Dorsolateral prefrontal cortex (tissue), 122 donors: ENCODE measurements at places on chromosomes 5 and 9. TPM values are rescaled to one million over a fixed set of nuclear protein-coding genes. Genes with fewer than 3 reads are reported as not detected.

Gene PFN3
- total RNA-seq, result not detected

Gene DMRT2
- total RNA-seq, result 2.6 TPM

Gene EIF4E1B
- 6.1 TPM for total RNA-seq

Gene TRPM6
- total RNA-seq, result 1.8 TPM

Gene SH3GLB2
- total RNA-seq, result 213 TPM

Gene DTWD2
- total RNA-seq, result 10.8 TPM

Gene DNAJA1
- total RNA-seq, result 143 TPM

Gene GADD45G
- 22.6 TPM for total RNA-seq

Gene DCTN4
- 96.5 TPM for total RNA-seq

Gene GOLGA2
- total RNA-seq, result 85.5 TPM

Gene ADAMTSL2
- total RNA-seq, result 17.1 TPM

Gene HAVCR2
- total RNA-seq, result 5.0 TPM

Gene SLC25A2
- not detected for total RNA-seq

Gene CCDC187
- not detected for total RNA-seq

Gene RABL6
- 99.9 TPM for total RNA-seq

Gene SIT1
- not detected for total RNA-seq

Gene KLHL3
- total RNA-seq, result 56.4 TPM

Gene CCNO
- 9.3 TPM for total RNA-seq

Gene HTR4
- 9.3 TPM for total RNA-seq

Gene GLRA1
- total RNA-seq, result 0.80 TPM

Gene RBM22
- 45.2 TPM for total RNA-seq

Gene RELL2
- total RNA-seq, result 44.1 TPM

Gene OTULINL
- total RNA-seq, result 9.0 TPM

Gene SAXO1
- total RNA-seq, result not detected

Gene ALDOB
- total RNA-seq, result 0.69 TPM

Gene NEURL1B
- 19.5 TPM for total RNA-seq

Gene ACTBL2
- not detected for total RNA-seq

Gene GABRG2
- total RNA-seq, result 167 TPM

Gene CER1
- total RNA-seq, result 0.84 TPM

Gene CDO1
- total RNA-seq, result 32.2 TPM

Gene DPH7
- total RNA-seq, result 37.1 TPM

Gene CWC27
- total RNA-seq, result 25.3 TPM

Gene SPAAR
- 3.6 TPM for total RNA-seq

Gene FAM153A
- total RNA-seq, result 29.3 TPM

Gene SH3TC2
- total RNA-seq, result 111 TPM

Gene CAMK2A
- 1,163 TPM for total RNA-seq

Gene PCDHGC4
- total RNA-seq, result 26.0 TPM

Gene CYFIP2
- 358 TPM for total RNA-seq

Gene PDE6A
- total RNA-seq, result not detected

Gene ARHGEF37
- 29.8 TPM for total RNA-seq

Gene DEPDC1B
- total RNA-seq, result 1.7 TPM

Gene EPB41L4B
- 38.6 TPM for total RNA-seq

Gene NMUR2
- not detected for total RNA-seq

Gene SH3PXD2B
- 27.7 TPM for total RNA-seq

Gene PPWD1
- 29.7 TPM for total RNA-seq

Gene EQTN
- 1.3 TPM for total RNA-seq

Gene ZNF618
- 5.6 TPM for total RNA-seq

Gene PCDHGA4
- total RNA-seq, result 7.3 TPM

Gene PCDHA10
- total RNA-seq, result 10.6 TPM

Gene PCDHGA5
- 7.5 TPM for total RNA-seq

Gene RNF180
- total RNA-seq, result 27.9 TPM

Gene SMIM32
- 4.1 TPM for total RNA-seq

Gene HMCN2
- 1.2 TPM for total RNA-seq

Gene SCGB3A2
- not detected for total RNA-seq

Gene IRX2
- not detected for total RNA-seq

Gene PCDHB5
- total RNA-seq, result 13.1 TPM

Gene BTNL9
- 19.9 TPM for total RNA-seq

Gene TSSK1B
- not detected for total RNA-seq

Gene TSLP
- total RNA-seq, result not detected
